ENCODE measurements at places on chromosomes 7 and 10.

DNA sequence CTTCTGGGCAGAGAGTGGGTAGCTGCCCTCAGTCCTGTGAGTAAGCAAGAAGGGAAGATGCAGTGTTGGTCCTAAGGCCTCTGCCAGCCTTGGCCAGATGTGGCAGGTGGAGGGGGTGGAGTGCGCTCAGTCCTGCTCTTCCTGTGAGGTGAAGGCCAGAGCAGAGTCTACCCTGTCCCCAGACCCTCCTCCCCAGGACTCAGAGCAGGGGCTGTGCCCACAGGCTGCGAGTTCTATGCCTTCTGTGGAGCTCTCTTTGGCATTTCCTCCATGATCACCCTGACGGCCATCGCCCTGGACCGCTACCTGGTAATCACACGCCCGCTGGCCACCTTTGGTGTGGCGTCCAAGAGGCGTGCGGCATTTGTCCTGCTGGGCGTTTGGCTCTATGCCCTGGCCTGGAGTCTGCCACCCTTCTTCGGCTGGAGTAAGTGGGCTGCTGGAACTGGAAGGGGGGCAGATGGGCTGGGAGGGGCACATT, 4.0 kb downstream of the OPN4 start:
- DNase-seq, result no peak

- no peak for DNase-seq
Measured at GRCh38 chr7:141837683-141838082, 3.6 kb downstream of the PRSS37 start.

GRCh38 chr10:123134915-123135414, 805 bp upstream of the HMX3 start:
- no peak for DNase-seq

GRCh38 chr7:151827620-151828019, 49.3 kb downstream of the PRKAG2 start:
- DNase-seq, result no peak

- no peak for DNase-seq
Measured at GRCh38 chr7:134755422-134756022, 23.9 kb upstream of the CALD1 start.

DNA sequence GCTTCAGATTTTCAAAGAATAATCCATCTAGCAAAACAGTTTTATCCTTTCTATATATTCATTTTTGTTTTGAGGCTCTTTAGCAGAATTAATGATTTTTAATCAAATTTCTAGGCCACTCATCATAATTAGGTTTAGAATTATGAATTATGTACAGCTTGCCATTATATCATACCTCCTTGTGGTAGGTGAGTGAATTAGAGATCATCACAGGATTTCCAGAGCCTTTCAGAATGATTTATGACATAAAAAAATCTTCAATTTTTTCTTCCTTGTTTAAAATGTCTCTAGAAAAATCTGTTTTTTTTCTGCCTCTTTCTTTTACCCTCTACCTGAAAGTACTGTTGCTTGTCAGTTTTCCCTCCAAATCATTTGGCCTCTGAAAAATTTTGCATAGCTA, 433.3 kb downstream of the LRMDA start:
- DNase-seq, result no peak

- no peak for DNase-seq
Measured at GRCh38 chr10:68334672-68335467, 2.1 kb upstream of the PBLD start.

DNA sequence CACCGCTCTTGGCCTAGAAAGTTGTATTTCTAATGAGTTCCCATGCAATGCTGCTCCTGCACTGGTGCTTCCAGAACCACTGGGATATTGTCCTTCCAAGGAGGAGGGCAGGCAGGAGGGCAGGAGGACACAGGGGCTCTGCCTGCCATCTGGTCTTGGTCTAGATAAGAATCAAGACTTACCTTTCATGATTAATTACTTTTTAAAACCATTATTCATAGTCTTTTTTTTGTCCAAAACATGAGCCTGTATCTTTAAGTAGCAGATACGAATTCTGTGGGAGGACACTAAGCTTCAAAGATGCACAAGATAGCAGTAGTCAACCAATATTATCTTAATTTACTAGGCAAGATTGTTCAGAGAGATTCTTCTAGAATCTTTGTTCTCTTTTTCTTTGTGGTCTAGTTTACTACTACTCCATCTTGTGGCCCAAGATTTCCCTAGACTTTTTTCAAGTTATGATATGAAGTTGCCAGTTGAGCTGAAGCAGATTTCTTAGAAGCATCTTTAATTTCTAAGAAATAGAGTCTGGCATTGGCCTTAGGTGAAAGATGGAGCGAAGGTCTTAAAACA, 57.6 kb downstream of the RBM33 start:
- DNase-seq, result no peak

DNA sequence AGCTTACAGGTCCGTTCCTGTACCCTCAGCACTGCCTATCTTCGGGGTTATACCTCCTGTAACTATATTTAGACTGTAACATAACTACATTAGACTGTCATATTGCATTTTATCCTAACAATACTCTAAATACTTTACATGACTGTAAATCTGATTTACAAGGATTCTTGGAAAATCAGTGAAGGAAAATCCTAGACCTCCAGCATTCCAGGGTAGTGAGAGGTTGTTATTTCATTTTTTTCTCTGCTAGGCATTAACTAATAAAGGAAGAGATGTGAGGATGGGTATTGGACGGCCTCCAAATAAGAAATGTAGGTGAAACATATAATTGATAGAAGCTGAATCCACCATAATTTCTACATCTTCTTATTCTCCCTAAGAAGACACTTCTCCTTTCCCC, 569.4 kb downstream of the CALN1 start:
- no peak for DNase-seq

DNA sequence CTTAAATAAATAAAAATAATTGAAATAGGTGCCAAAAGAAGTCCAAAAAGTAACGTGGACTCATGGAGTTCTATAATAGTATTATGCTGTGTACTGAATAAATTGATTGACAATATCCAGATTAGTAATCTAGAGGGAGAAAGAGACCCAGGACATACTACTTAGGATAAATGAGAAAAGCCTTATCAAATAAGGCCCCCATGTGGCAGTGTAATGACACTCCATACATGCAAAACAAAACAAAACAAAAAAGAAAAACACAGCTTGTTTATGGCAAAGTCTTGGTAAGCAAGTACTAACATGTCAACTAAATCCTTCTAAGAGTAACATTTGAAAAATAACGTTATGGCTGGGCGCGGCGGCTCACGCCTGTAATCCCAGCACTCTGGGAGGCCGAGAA, 3.6 kb upstream of the RUNDC3B start:
- no peak for DNase-seq

DNA sequence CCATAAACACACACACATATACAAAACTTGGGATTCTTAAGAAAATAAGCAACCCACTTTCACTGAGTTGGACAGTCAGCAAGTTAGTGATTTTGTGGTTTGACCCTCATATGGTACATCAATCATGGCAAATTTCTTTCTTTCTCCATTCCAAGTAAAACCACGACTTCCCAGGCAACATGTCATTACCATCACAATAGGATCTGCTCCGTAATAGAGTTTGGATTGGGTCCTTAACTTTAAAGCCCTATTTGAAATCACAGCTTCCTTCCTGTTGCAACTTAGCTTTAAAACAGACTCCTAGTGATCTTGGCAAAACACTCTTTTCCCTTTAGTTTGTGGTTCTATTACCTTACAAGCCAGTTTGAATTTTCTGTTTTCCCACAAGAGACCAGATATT, 483.6 kb downstream of the INHBA start:
- no peak for DNase-seq

GRCh38 chr10:124033887-124034218, 59.5 kb downstream of the CHST15 start:
- DNase-seq, result no peak

DNA sequence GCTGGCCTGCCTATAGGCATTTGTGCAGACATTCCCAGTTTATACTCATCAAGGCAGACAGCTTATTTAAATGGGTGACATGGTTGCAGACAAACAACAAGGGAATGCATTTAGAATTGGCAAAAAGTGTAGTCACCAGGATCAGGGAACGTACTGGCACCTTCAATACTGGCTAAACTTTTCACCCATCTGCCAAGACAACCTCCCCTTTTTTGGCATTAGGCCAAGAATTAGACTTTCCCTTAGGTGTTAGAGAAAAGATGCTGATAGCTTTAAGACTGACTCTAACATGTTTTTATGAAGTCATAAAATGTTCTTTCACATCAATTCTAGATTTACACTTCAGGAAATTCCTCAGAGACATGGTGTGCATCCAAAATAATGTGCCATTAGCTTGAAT, 365.9 kb downstream of the PHTF2 start:
- no peak for DNase-seq

- DNase-seq, result no peak
Measured at GRCh38 chr10:89837165-89838043, 136.0 kb downstream of the KIF20B start.

- DNase-seq, result no peak
Measured at GRCh38 chr10:44195112-44196007, 189.5 kb downstream of the CXCL12 start.

GRCh38 chr7:97001656-97002554, 3.4 kb upstream of the DLX6 start:
- no peak for DNase-seq

DNA sequence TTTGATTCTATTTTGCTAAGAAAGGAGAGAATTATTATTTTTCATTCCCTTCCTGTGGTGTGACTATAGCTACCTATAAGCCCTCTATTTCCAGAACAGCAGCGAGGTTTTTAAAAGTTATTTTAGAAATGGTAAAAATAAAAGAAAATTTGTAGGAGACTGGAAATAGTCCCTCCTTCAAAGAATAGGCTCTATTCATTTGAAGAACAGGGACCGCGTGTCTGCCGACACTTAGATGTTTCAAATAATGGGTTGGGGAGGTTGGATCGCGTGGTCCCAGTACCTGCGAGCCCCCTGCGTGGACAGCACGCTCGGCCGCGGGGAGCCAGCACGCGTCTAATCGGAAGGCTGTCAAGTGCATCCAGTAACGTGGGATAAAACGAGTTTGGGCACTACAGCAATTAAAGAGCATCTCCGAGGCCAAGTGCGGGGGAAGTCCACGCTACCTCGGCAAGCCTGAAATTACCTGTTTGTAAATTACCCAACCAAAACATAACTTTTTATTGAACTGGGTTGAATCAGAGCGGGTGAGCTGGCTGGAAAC, 1.0 kb downstream of the CACNA2D1 start:
- DNase-seq, result no peak

- DNase-seq, result no peak
Measured at GRCh38 chr7:105838627-105839231, 37.7 kb downstream of the ATXN7L1 start.

- DNase-seq, result no peak
Measured at GRCh38 chr10:44860811-44861736, 50.1 kb upstream of the TMEM72 start.

- no peak for DNase-seq
Measured at GRCh38 chr10:63083904-63084689, 49.0 kb upstream of the NRBF2 start.

- no peak for DNase-seq
Measured at GRCh38 chr10:78320506-78320905, 286.8 kb downstream of the RPS24 start.

DNA sequence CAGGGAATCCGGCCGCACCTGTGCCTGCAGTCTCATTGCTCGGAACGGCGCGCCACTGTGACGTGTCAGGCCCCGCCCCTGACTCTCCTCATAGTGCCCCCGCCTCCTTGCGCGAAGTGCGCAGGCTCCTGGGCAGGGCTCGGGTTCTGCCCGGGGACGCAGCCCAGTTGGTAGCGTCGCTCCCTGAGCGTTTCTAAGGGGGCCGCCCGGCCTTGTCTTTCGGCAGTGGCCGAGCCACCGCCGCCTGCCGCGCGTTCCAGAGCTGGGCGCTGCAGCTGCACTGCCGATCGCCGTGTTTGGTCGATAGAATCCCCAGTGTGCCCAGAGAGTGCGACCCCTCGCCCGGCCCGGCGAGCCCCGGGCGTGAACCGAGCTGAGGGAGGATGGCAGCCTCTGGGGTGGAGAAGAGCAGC, at the start of gene KLHL7:
Gene KLHL7 (plus strand): TSS at position 142 of the 413 bp plus-strand sequence. CDS start 242 bp downstream, at position 384.
- peak; percentile 78 for DNase-seq

- DNase-seq, result no peak
Measured at GRCh38 chr7:46963719-46964118, 618.2 kb downstream of the TNS3 start.

GRCh38 chr10:31928549-31929260, at the start of gene ARHGAP12:
TSS of gene ARHGAP12 (minus strand) at chr10:31928831. CDS start at chr10:31908855, 19,976 bp downstream.
- peak; percentile 77 for DNase-seq

DNA sequence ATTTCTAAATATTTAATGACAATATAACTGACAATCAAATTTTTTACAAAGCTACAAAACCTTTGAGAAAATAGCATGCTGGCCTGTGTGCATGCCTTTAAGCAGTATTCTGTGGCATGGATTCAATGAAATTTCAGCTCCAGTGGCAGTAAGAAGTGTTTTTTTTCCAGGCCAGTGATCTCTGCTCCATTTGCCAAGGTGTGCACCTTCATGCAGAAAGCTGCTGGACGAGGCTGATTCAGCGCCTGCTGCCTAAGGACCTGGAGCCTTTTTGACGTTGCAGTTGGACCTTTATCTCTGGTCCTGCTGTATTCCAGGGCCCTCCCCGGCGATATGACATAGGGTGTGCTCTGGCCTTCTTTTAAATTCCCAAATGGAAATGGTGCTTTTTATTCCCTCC, 26.6 kb downstream of the VWC2 start:
- no peak for DNase-seq

- DNase-seq, result no peak
Measured at GRCh38 chr7:45975367-45975766, 54.3 kb upstream of the IGFBP3 start.

- DNase-seq, result no peak
Measured at GRCh38 chr7:107446988-107447387, 22.9 kb upstream of the GPR22 start.

DNA sequence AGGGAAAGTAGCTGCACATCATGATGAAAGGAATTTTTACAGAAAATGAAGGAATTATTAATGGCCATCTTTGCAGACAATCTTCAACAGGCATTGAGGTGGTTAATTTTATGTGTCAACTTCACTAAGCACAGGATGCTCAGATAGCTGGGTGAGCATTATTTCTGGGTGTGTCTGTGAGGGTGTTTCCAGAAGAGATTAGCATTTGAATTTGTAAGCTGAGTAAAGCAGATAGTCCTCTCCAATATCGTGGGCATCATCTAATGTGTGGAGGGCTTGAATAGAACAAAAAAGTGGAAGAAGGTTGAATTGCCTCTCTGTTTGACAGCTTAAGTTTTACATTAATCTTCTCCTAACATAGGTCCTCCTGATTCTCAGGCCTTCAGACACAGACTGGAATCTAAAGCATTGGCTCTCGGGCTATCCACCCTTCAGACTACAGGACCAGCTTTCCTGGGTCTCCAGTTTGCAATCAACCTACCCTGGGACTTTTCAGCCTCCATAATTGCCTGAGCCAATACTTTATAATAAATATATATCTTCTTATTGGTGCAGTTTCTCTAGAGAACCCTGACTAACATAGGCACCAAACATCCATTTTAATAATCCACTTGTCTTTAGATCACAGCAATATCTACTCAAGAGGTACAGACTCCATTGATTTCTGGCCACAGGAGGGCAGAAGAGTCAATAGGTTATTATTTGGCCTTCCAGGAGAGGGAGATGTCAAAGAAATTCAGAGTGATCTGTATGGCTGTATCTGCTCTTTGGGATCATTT, 10.5 kb upstream of the CRPPA start:
- no peak for DNase-seq

Measured in substantia nigra (tissue), 51 donors.